Left renal cortex interstitium (tissue), 4 donors: ENCODE measurements at places on chromosomes 5 and 9.

DNA sequence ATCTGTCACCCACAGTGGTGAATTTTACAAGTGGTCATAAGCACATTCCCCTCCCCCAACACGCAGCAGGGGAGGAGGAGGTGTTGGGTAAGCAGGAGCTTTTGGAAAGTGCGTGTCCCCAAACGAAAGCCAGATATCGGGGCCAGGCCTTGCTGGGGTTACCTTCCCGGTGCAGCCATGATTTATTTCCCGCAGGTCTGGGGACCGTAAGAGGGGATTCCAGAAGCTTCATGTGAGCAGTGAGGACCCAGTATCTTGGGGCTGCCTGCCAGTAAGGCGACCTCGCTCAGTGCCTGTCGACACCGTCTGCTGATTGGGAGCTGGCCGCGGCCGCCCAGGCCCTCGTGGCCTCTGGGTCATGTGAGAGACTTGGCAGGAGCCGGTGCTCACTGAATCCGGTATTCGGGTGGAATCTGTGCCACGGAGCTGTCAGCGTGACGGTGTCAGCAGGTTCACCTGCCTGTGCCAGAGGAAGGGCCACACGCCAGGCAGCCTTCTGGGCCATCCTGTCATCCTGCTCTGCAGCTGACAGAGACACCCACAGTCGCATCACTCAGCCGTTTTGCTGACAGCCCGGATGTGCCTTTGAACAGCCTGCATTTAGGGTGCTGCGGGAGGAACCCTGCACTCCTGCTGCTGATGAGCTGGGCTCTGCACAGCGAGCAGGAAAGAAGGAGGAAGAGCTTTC lies 37.3 kb downstream of the SEC61B start:
- DNase-seq, result no peak

- no peak for DNase-seq
These were observed 201.4 kb upstream of the TLX3 start for GRCh38 chr5:171107669-171108068.

- no peak for DNase-seq
These were observed 8.1 kb downstream of the SLC12A7 start for GRCh38 chr5:1103505-1104326.

DNA sequence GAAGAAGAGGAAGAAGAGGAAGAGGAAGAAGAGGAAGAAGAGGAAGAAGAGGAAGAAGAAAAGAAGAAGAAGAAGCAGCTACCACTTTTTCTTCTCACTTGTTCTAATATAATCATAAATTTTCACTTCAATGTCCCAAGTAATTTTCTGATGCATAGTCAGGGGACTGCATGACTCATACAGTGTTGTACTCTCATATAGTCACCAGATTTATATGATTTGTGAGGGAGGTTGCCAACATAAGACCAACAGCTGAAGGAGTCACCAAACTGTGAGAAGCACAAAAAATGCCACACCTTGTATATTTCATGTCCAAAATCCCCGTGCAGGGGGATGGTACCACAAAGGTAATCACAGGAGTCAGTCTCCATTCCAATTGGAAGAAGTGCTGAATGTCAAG lies 32.7 kb upstream of the DMRTA1 start:
- no peak for DNase-seq

DNA sequence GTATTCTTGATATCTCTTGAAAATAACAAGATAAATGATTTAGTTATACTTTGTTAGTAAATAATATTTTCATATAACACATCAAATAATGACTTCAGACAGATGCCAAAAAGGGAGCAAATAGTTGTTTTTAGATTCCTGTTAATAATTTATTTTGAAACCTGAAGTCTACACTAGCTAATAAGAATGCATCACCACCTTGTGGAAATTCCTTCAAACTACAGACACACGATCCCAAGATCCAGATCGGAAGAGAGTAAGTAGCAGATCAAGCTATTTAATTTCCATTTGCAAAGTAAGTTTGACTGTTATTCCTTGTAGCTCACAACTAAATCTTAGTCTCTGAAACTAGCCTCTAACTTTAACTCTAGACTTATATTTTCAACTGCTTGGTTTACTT lies 35.5 kb upstream of the ISL1 start:
- no peak for DNase-seq

DNA sequence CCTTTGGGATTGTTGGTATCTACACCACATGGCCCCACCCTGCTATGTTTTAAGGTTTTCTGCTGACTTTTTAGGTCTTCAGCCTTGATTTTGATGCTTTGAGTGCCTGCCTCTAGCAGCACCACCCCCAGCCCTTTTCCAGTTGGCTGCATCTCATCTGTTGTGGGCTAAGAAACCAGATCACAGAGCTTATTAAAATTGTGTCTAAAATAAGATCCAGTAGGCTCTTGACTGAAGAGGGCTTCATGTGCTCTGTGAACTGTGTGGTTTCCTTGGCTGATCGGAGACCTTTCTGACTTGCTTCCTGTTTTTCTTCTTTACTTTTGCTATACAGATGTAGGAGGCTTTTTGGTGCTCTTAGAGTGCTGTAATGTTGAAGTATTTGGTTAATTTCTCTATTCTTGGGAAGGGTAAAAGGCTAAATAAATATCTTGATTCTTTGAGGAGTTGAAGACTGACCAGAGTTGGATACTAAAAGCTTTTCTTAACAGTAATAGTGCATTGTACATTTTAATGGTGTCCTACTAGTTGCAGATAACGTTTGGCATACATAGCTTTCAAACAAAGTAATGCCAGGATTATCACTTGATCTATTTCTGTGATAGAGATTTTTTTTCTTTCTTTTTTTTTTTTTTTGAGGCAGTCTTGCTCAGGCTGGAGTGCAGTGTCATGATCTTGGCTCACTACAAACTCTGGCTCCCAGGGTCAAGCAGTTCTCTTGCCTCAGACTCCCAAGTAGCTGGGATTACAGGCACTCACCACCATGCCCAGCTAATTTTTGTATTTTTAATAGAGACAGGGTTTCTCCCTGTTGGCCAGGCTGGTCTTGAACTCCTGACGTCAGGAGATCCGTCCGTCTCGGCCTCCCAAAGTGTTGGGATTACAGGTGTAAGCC lies 4.5 kb downstream of the UBE2D2 start:
- DNase-seq, result no peak

GRCh38 chr9:87337335-87338087 lies 160.2 kb upstream of the DAPK1 start:
- no peak for DNase-seq

GRCh38 chr5:123813937-123814624 lies 302.1 kb downstream of the CSNK1G3 start:
- peak; percentile 70 for DNase-seq

GRCh38 chr9:129637673-129638439 lies 4.1 kb downstream of the ASB6 start:
- DNase-seq, result no peak

DNA sequence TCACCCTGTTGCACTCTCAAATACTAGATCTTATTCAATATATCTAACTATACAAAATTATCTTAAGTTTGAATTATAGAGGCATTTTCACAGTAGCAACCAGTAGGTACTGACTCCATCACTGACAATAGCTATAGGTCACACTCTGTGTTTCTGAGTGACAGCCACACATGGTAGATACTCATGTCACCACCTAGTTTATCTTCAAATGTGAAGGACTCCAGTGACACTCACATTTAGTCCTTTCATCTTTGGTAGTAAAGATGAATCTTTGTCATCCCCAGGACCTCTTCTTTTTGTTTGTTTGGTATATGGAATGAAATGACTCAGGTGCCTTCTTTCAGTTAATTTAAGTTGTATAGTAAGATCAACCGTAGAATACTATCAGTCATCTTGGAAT lies 102.5 kb upstream of the DHFR start:
- no peak for DNase-seq

GRCh38 chr5:147490989-147491388 lies 18.9 kb downstream of the DPYSL3 start:
- no peak for DNase-seq

DNA sequence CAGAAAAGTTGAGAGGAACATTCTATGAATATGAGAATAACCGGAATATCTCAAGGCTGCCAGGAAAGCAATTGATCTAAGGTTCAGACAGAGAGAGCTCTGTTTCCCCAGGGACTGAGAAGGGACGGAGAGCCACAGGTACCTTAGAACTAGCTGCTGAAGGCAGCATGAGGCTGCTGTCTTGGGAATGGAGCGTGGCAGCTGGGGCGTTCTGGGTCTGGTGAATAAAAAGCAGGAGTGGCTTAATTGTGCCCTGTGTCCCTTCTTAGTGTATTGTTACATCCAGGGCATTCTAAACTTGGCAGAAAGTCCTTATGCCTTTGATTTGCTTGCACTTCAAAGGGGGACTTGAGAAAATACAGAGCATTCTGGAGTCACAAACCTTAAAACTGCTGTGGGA lies 434.5 kb downstream of the KDM4C start:
- DNase-seq, result no peak

DNA sequence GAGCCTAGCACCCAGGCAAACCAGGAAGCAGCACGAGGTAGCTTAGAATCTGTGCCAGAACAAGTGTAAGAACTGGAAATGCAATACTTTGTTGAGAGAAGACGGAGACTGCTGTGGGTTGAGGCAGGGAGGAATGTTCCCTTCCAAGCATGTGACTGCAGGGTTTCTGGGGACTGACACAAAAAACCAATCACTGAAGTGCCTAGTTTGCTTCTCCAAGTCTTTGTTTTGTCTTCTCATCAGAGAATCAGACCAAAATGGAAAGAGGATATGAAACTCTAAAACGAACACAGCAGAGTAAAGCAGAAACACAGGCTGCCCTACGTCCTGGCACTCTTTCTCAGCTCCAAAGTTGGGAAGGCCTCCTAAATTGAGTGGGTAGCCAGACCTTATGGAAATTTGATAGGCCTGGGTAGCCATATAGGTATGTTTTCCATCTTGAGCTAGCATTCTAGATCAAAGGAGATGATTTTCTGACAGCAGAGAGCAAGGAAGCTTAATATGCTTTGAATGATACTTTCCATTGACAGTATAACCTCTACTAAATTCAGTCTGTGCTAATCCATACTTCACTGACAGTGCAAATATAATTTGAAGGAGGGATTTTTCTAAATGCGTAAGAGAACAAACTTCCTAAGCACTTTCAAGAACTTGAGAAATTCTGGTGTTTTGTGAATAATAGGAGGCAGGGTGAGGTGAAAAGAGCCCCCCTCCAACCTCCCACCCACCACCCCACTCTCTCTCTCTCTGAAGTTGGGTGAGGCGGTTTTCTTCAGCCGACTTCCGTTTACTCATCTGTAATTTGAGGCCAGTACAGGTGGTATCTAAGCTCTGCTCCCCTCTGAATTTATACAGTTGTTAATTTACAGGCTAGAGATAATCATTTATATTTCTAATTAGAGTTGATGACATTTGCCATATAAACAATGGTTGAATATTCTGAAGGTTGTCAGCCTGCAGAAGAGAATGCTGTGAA lies 5.5 kb downstream of the ADRB2 start:
- DNase-seq, result no peak

DNA sequence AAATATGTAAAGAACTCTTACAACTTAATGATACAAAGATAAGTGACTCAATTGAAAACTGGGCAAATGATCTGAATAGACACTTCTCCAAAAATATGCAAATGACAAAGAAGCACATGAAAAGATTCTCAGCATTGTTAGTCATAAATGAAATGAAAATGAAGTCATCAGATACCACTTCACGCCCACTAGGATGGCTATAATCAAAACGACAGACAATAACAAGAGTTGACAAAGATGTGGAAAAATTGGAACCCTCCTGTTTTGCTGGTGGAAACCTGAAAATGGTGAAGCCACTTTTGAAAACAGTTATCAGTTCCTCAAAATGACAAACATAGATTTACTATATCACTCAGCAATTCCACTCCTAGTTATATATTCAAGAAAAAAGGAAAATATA lies 7.9 kb upstream of the SYK start:
- DNase-seq, result no peak

DNA sequence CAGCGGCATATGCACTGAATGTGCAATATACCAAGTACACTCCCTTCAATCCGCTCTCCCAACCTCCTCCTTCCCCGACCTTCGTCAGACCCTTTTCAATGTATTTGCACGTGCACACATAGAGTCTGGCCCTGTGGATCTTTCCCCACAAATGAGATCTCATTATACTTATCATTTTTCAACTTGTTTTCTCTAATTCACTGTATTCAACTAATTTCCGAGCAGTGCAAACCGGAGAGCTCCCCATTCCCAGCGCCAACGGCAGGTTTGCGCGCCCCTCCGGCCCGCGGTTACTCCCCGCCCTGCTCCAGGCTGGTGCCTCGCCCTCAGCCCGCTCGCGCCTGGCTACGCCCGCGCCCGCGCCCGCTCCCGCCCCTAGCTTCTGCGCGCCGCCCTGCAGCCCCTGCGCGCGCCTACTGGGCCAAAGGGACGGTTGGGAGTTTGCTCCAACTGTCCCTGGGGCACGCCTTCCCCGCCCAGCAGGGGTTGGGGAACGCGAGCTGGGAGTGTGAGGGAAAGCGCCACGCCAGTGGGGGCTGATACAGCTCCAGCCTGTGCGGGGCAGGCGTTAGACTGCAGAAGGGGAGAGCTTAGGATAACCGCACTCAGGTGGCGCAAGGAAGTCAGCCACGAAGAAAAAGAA lies 3.3 kb upstream of the CDC20B start:
- no peak for DNase-seq

- DNase-seq, result no peak
These were observed 94.8 kb upstream of the SEMA6A start for GRCh38 chr5:116669261-116670031.

- no peak for DNase-seq
These were observed 10.5 kb downstream of the TAL2 start for GRCh38 chr9:105672711-105673234.

DNA sequence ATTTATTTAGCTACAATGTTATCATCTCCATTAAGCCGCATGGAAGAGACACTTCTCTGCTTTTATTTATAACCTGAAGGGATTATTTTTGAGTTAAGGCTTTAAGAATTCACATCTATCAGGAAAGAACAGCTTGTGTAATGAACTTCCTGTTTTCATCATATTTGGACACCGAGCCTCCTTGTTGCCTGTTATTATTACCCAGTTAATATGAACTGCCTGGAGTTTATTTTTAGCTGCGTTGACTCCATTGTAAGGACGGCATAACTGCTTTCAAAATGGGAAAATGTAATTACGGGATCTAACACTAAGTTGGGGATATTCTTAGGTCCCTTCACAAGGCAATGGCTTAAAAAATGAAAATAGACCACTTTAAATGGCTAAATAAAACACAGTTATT lies 89.0 kb upstream of the NR4A3 start:
- no peak for DNase-seq

DNA sequence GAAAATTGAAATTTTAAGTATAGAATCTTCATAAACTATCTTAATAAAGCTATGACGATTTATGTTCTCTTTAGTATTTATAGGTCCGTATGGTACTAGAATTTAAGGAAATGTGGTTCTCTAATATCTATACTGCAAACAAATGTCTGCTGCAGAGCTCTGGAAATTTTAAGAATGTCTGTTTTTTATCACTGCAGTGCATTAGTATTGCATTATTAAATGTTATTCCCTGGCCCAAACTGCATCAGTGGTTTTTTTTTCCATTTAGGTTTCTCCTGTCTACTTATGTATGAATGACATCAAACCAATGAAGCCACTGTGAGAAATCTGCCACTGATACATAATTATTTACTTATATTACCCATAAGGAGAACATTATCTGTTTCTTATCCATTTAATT lies 211.4 kb upstream of the CD180 start:
- no peak for DNase-seq

GRCh38 chr9:124130277-124131075 lies 118.9 kb downstream of the LHX2 start:
- no peak for DNase-seq
